ENCODE measurements at places on chromosomes 13 and 19.

DNA sequence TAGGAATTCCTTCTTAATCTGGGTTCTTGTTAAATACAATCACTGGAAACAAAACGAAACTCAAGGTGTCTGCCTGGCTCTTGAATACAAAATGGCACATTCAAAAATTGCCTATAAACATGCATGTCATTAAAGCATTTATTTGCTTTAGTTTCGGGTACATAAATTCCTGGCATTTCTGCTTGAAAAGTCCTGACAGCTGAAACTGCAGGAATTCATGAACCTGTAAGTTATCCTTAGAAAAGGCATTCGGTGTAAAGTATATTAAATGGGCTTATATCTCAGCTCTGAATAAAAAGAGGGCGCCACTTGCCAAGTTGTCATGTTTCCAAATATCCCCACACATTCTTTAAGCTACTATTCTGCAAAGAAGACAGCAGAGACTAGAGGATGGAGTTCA is 32.9 kb downstream of the RXFP2 start:
- no peak for DNase-seq

DNA sequence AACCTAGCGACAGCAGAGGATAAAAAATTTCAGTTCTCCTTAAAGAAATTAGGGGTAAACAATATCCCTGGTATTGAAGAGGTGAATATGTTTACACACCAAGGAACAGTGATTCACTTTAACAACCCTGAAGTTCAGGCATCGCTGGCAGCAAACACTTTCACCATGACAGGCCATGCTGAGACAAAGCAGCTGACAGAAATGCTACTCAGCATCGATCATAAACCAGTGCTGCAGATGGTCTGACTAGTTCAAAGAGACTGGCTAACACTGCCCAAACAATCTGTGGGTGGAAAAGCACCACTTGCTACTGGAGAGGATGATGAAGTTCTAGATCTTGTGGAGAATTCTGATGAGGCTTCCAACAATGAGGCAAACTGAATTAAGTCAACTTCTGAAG is 19.9 kb upstream of the ACOD1 start:
- no peak for DNase-seq

DNA sequence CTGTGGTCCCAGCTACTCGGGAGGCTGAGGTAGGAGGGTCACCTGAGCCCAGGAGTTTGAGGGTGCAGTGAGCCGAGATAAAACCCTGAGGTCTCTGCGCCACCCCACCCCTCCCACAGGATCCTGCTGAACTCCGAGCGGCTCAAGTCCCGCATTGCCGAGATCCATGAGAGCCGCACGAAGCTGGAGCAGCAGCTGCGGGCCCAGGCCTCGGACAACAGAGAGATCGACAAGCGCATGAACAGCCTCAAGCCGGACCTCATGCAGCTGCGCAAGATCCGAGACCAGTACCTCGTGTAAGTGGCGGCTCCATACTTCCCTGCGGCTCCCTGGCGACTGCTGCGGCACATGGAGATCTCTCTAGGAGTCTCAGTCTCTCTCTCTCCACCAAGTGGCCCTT is 6.6 kb upstream of the IFI30 start:
- no peak for DNase-seq

- DNase-seq, result no peak
Observed at GRCh38 chr13:105928901-105929300, 606.6 kb downstream of the EFNB2 start.

- DNase-seq, result no peak
Observed at GRCh38 chr13:112953591-112954487, 15.2 kb upstream of the MCF2L start.

DNA sequence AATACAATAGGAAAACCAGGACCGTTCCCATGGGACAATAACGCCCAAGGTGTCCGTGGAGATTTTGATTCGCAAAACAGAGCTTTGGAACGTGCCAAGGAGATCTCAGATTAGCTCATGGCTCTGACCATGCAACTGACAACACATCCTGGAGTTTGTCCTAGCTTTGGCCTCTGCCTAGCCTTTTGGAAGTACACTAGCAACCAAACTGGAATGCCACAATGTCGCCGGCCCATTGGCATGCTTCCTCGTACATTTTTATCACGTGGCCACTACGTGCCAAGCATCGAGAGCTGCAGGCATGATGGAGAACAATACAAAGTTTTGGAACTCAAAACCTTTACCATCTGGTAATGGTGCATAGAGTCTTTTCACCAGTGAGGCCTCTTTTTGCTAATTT is 256.5 kb downstream of the DCLK1 start:
- no peak for DNase-seq

DNA sequence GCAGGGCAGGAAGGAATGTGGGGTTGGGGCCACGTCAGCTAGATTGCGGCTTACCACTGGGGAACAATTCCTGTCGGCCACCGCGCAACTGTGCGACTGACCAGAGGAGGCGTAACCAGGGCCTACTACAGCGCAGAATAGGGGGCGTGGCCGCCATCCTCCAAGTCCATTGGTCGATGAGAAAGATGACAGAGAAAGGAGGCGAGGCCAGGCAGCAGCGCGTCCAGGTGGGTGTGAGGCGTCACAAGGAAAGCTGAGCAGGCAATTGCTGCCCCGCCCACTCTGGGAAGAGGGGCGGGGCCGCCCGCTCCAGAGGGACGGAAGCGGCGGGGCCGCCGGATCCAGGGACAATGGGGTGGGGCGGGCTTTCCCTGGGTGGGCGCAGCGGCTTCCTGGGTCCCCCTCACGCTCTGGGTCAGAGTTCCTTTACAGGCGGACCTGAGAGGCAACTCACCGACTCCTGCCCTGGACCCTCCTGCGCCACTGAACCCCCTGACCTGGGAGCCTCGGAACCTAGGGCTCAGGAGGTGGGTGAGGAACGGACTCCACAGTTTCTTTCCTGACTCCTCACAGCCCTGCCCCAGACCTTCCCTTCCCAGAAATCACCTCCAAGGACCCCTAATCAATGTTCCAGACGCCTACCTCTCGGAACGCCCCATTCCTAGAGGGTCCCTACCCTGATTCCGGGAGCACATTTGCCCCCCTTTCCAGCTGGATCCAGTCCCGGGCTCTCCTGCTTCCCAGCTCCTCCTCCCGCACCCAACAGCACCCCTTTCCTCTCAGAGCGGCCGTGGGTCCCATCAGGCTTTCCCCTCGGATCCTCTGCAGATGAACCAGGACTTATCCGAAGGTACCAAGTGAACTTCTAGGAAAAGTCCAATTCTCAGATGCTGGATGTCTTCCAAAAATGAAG is 101.5 kb upstream of the ZNF492 start:
- no peak for DNase-seq

DNA sequence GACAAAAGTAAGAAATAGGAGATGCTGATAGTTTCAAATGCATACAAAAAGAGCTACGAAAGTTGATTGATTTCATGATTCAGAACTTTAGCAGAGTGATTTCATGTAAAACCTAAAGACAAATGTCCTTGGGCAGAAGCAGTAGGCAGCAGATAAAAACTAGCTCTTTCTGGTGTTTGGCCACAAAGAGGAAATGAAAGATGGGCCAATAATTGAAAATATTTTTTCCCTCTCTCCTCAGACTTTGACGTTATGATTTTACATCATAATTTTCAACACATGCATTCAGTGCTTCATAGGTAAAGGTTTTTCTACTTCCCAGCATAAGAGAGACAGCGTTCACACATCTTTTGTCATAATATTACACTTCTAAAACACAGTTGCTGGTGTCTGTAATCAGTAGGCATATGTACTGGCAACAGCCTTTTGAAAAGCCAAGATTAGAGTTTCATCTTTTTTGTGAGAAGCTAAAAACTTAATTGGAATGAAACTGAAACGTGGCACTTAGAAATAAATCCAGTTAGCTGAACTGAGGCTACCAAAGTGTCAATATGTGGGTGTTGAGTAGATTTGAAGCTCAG is 9.3 kb downstream of the SCEL start:
- DNase-seq, result no peak

DNA sequence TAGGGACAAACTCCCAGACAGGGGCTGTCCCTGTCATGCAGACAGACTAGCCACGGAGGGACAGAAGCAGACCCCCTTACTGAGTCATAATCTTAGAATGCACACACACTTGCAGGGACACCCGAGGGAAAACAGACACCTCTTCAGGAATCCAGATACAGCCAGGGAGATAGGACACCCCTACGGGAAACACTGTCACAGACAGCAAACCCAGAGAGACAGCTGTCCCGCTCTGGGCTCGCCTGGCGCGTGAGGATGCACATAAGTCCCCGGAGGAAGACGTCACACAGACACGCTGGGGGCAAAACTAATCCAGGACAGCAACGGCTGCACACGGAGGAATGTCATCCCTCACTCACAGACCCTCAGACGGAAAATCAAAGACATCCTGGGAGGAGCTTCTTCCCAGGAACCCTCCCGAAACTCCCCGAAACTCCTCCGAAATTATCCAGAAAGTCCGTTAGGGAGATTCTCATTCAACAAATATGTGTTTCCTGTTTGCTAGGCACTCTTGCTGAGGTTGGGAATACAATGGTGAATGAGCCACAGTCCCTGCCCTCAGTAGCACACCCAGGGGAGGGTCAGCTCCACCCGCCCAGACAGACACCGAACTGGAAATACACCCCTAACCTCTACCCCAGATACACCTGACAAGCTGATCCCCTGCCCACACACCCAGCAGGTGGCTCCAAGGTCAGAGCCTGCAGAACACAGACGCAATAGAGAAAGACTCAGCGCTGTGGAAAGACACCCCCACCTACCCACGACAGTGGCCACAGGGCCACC is 15.2 kb upstream of the TOMM40 start:
- no peak for DNase-seq

DNA sequence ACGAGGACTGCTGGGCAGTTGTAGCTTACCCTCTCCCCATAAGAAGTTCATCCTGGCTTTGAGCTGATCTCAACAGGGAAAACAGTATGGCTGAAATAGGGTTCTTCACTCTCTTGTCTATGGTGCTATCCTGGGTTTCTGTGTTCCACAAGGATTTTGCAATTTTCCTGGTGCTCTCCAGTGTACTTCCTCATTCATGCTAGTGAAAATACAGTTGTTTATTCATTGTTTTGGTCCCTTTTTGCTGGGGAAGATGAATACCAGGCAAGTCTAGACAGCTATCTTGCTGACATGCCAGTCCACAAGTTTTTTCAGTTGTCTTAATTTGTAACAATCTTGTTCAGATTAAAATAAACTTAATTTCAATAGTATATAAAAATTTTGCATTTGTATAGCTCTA is 306.5 kb downstream of the DLEU7 start:
- no peak for DNase-seq

DNA sequence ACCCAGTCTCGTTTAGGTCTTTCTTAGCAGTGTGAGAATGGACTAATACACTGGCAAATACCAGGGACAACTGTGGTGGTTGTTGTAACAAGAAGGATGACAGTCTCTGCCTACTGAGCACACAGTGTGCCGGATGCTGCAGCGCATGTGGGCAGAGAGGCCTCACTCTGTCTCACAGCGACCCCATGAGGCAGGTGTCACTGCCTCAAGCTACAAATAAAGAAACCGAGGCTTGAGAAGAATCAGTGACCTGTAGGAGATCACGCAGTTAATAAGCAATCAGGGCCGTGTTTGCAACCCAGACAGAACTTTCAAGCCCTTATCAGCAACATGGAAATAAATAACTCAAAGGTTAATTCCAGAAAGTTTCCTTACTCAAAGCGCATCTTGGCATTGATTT is 40.5 kb upstream of the GAS6 start:
- DNase-seq, result peak; percentile 9

DNA sequence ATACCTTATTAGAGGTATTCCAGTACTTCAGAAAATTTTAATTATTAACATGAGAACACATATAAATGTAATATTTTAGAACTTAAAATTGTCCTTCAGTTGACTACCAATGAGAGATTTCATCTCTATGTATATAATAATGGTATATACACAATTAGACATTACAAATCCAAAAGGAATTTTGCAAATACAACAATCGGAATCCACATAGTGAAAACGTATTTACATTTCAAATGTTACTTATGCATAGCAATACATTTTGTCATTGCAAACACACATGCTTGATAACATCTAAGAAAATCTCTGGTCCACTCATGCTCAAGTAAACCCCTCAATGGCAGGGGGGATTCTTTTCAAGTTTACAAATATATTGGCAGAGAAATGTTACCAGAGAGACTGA is 2345.2 kb downstream of the PCDH9 start:
- no peak for DNase-seq

DNA sequence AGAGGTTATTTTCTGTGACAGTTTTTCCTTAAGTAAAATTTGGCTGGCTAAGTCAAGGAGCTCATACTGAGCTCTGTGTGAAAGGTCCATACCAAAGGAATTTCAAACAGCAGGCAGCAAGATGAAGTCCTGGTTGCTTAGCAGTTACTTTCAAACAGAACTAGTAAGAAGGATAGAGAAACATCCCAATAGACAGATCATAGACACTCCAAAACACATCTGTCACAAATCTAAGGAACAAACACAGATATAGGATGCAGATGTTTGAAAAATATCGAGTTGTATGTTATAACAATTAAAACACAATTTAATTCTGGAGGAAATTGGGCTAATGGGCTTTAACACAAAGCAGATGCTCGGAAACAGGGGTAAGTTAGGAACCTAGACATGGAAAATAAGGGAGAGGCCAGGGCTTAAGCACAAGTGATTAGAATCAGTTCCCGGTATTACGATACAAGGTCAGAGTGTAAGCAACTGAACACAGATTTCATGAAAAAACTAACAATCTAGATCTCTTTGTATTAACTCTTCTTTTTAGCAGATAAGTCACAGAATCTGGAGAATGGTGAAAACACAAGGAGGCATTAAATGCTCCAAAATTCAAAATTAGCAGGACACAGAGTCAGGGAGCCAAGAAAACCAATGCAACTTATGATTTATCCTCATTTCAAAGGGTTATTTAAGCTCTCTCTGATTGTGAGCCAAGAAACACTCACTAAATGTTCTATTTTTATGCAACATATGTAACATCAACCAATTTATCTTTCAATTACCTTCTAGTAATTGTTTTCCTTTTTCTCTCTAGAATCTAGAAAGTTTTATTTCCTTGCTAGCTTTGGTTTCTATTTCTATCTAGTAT is 1992.9 kb upstream of the PCDH20 start:
- DNase-seq, result no peak

DNA sequence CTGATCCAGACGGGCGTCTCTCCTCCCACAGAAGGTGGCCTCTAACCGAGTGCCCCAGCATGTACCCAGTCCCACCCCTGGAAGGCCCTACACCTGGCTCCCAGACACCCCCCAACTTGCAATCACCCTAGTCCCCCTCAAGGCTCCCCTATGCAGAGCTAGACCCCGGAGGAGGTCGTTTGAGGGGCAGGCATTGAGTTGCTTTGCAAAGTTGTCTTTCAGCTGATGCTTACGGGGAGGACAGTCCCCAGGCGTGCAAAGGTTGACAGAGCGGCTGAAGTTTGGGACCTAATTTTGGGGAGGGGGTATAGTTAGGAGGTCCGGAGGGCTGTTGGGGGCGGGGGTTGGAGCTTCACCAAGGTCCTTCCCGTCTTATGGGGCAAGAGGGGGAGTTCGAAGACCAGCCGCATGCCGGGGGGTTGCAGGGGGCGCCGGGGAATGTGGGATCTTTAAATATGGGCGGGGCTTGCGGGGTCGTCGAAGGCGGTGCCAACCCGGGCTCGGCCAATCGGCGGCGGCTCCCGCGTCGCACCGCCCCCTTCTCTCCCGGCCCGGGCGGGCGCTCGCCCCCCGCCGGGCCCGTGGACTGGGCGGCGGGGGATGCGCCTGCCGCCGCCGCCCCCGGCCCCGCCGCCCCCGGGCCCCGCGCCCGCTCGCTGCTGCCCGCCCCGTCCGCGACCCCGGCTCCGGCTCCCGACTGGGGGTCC is at the start of gene KCNN1:
KCNN1 (plus strand) TSS at position 558 of the 707 bp plus-strand sequence. CDS start 6,782 bp downstream, outside the sequence.
- DNase-seq, result no peak

GRCh38 chr19:11166281-11167142 is 10.9 kb upstream of the SPC24 start:
- DNase-seq, result no peak

- no peak for DNase-seq
Observed at GRCh38 chr13:40631605-40632004, 34.8 kb downstream of the FOXO1 start.
